ENCODE measurements at places on chromosomes 13 and 19.

DNA sequence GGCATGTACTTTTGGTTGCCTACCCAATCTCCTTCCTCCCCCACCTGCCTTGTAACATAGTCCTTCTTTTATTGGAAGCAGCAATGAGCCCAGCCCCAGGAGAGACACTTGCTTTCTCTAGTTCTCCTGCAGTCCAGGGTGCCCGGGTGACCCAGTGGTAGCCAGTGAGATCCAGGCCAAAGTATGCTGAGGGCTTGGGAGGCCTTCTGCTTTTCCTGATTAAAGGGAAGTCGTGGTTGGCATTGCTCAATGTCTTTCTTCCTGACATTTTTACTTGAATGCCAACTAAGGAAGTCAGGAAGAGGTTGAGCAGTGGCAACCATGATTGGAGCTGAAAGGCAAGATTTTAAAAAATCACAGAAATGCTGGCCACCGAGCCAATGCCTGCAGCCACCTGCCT is 25.7 kb downstream of the CNMD start:
- DNase-seq, result no peak

DNA sequence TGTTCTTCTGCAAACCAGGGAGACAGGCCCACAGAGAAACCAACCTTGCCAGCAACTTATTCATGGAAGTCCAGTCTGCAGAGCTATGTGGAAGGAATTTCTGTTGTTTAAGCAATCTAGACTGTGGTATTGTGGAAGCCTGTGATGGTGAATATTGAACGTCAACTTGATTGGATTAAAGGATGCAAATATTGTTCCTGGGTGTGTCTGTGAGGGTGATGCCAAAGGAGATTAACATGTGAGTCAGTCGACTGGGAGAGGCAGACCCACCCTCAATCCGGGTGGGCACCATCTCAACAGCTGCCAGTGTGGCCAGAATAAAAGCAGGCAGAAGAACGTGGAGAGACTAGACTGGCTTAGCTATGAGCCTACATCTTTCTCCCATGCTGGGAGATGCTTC is 606.0 kb downstream of the EFNB2 start:
- no peak for DNase-seq

DNA sequence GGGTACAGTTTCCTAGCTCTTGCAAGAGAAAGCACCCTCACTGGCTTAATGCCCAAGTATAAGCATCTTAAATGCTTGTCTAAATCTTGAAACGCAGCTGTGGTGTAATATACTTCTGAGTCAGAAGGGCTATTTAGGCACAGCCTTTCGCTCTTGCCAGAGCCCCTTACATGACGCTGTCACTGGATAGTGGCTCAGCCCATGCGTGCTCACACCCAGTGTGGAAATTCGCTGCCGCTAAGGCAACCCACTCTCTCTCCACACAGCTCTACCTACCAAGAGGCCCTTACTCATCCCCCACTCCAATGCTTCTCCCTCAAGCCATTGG is 24.0 kb downstream of the UQCRFS1 start:
- DNase-seq, result no peak

DNA sequence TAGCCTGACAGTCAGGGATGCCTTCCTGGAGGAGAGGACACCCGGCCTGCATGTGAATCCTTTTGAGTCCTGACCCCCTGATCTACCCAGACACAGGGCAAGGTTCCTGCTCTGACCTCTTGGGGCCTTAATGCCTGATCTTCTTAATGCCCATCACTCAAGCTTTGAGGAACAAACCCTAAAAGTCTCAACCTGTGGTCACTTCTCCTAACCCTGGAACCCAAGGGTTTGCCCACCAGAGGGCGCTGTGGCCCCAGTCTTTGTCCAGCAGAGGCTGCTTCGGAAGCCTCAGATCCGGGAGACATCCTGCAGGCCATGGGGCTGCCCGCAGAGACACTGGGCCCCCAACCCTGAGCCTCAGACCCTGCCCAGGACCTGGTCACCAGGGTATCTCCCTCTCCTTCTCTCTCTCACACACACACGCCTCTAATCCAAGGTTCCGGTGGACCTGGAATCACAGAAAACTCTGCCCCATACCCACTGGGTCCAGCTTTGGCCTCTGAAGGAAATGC is 9.8 kb upstream of the DPF1 start:
- peak; percentile 66 for DNase-seq

DNA sequence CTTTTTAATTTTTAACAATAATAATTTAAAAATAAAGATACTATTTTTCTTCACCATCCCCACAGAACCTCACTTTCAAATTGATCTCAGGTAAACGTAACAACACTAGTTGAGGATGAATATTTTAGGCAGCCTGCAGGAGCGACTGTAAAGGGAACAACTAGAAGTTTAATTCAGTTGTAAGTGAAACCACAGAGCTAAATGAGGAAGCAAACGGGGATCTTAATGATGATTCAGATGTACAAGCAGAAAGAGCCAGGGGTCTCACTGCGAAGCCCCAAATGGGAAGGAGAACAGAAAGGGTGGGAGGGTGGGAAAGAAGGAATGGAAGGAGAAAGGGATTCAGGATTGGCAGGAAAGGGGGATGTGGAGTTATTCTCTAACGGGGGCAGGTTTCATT is 54.6 kb upstream of the RAP2A start:
- no peak for DNase-seq

DNA sequence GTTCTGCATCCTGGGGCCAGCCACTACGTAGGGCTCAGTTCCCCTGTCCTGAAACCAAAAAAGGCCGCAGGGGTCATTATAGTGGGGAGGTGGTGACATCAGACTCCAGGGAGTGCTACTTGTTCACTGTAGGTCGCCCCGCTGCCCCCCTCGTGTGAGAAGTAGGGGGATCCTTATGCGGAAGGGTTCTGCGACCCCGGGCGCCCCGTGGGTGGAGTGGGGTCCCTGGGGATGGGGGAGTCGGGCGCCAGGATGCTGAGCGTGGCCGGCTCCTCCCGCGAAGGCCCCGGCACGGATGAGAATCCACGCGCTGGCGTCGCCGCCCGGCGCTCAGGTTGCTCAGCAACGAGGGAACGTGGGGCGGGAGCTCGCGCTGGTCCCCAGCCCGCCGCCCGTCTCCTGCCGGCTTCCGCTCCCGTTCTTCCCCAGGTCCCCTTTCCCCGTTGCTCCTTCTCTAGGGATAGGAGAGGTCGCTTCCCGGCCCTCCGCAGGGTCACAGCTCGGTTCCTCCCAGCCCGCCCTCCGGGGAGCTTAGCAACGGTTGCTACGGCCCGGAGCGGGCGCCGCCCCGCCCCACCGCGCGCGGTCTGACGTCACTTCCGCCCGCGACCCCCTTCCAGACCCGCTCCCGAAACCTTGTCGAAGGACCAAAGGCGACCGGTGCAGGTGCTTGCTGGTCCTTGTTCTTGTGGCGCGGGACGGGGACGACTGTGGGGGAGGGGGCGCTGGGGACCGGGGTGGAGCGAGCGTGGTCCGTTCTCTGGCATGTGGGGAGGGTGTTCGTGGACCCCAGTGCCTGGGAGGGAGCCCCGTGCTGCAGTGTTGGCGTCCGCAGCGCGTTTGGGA is at the start of gene NAT14:
NAT14 (plus strand) TSS at position 596 of the 846 bp plus-strand sequence. CDS start 521 bp downstream, outside the sequence.
- peak; percentile 51 for DNase-seq

DNA sequence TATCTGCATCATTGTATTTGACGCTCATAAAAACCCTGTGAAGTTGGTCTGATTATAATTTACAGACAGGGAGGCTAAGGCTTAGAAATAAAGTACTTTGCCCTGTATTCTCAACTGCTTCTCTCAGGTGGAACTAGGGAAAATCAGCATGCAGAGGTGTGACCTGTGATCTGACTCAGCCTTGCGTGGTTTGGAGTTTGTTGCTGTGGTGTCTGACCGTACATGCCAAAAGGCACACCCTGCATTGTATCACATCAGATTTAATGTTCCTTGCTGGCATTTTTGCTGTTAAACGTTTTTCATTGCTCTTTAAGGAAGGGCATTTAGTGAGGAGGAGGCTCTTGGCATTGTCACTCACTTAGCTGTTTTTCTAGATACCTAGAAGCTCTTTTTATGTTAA is 58.8 kb upstream of the C1QTNF9B start:
- no peak for DNase-seq

- DNase-seq, result no peak
Observed at GRCh38 chr13:25683662-25684370, 312.0 kb downstream of the ATP8A2 start.

DNA sequence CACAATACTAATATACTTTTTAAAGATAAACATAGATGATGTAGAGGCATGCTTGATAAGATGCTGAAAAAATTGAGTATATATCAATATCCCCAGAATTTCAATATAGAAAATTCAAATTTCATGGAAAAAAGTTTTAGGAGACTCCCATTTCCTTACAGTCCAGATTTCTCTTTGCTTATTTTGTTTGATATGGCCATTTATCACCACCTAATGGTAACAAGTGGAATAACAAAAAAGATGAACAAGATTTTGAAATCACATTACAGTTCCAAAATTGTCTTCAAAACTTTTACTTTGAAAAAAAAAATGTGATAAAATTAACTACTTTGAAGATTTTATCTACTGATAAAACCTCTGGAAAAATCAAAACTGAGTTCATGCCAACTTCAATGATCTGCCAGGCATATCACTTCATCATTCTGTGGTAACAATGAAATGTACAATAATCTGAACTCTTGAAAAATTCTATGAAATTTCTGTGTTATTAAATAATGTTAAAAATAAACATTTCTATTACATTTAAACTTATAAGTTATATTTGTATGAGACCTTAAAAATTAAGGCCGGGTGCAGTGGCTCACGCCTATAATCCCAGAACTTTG is 17.5 kb downstream of the MIPEP start:
- DNase-seq, result no peak

- no peak for DNase-seq
Observed at GRCh38 chr19:13669780-13670355, 94.5 kb upstream of the MRI1 start.

- no peak for DNase-seq
Observed at GRCh38 chr13:24110011-24110410, 50.5 kb upstream of the SPATA13 start.

GRCh38 chr13:26872525-26873385 is 112.2 kb upstream of the GPR12 start:
- DNase-seq, result no peak

DNA sequence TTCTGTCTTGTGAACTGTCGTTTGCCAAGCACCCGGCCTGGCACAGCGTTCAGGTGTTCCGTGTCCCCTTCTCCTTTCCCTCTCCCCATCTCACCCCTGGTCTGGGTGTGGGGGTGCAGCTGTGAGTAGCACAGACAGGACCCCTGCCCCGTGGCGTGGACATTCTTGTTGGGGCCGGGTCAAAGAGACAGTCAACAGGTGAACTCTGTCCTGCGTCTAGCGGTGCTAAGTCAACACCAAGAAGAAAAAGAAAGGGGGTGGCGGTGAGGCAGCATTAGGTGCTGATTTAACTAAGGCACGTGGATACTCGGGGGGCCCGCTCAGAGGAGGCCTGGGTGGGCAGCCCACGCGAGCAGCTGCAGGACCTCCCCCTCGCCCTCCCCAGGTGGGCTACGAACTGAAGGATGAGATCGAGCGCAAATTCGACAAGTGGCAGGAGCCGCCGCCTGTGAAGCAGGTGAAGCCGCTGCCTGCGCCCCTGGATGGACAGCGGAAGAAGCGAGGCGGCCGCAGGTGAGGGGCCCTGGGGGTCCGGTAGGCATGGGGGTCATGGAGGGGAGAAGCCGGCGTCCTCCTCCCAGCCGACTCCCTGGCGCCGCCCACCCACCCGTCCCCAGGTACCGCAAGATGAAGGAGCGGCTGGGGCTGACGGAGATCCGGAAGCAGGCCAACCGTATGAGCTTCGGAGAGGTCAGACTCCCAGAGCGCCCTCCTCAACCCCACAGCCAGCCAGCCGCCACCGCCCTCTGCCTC is 9.7 kb upstream of the CNOT3 start:
- no peak for DNase-seq

- DNase-seq, result no peak
Observed at GRCh38 chr19:1222394-1222793, 15.4 kb downstream of the CBARP start.

DNA sequence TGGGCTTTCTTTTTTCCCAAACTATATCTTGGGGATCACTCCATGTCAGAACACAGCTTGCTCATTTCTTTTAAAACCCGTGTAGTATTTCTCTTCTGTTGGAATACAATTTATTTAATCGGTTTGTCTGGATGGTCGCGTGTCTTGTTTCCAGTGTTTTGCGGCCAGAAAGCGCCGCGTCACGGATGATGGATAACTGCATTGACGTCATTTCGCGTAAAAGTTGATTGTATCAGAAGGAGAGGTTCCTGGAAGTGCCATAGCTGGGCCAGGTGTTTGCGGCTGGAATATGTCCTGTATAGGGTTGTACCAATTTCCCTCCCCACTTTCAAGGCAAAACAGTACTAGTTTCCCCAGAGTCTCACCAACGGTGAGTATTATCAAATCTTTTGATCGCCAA is 9.7 kb downstream of the ACTL9 start:
- no peak for DNase-seq

DNA sequence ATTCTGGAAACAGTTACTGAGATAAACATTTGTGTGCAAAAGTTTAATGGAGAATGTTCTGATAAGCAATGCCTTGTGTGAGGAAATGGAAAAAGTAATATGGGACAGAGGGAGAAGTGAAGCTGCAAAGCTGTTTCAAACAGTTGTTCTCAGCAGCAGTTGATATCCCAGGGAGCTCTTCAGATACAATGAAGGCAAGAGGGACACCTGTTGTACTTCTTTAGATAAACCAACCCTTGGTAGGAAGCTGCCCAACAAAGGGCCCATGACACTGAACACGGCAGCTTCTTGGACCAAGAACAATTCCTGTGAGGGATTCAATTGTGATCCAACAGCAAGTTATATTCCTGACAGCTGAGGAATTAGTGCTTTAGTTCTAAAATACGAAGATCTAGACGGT is 894.3 kb upstream of the PCDH20 start:
- no peak for DNase-seq

- DNase-seq, result no peak
Observed at GRCh38 chr19:40831502-40832430, 18.5 kb downstream of the CYP2A6 start.

GRCh38 chr13:23599083-23599925 is 29.1 kb downstream of the TNFRSF19 start:
- no peak for DNase-seq

DNA sequence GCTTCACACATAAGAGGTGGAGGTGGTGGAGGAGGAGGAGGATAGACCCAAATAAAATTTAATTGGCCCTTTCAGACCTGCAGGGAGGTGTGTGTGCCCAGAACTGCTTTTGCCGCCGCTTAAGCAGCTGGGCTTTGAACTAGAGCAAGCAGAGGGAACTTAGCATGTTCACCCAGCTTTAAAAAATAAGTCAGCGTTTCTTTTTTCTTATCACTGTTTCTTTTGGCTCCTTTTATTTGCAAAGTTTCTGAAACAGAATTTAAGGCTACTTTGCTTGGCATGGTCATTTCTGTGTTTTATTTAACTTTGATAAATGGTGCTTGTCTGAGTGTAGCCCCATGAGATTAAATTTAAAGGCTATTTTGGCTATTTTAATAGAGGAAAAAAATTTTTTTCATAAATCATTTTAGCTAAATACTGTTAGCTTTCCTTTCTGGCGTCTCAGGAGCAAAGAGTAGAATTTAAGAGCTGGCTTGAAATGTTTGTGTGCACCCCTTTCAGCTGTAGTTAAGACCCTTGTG is 43.3 kb upstream of the RNF113B start:
- DNase-seq, result no peak

GRCh38 chr19:31575846-31576335 is 226.7 kb upstream of the TSHZ3 start:
- DNase-seq, result no peak
